Stimulated activated CD8-positive, alpha-beta memory T cell treated with anti-CD3 and anti-CD28 coated beads, Interleukin-2, amount 100 ng/mL, for 1 hour (primary cell): ENCODE measurements at places on chromosomes 2 and 18.

GRCh38 chr2:44212302-44212701 is 43.6 kb downstream of the PPM1B start:
- no peak for DNase-seq

GRCh38 chr2:65256054-65256453 is 28.4 kb downstream of the ACTR2 start:
- DNase-seq: no peak

GRCh38 chr2:1306014-1306686 is 107.1 kb upstream of the TPO start:
- no peak for DNase-seq

GRCh38 chr18:79975043-79975442 is 10.6 kb downstream of the HSBP1L1 start:
- DNase-seq: no peak

GRCh38 chr2:71895320-71896161 is 252.1 kb downstream of the CYP26B1 start:
- DNase-seq: no peak

- DNase-seq: no peak
These were observed 37.1 kb downstream of the CRIM1 start for GRCh38 chr2:36392571-36393255.
